GM12864 (cell line): ENCODE measurements at places on chromosomes 4 and X.

GRCh38 chr4:4396628-4397440, 9.9 kb downstream of the NSG1 start:
- no peak for DNase-seq

DNA sequence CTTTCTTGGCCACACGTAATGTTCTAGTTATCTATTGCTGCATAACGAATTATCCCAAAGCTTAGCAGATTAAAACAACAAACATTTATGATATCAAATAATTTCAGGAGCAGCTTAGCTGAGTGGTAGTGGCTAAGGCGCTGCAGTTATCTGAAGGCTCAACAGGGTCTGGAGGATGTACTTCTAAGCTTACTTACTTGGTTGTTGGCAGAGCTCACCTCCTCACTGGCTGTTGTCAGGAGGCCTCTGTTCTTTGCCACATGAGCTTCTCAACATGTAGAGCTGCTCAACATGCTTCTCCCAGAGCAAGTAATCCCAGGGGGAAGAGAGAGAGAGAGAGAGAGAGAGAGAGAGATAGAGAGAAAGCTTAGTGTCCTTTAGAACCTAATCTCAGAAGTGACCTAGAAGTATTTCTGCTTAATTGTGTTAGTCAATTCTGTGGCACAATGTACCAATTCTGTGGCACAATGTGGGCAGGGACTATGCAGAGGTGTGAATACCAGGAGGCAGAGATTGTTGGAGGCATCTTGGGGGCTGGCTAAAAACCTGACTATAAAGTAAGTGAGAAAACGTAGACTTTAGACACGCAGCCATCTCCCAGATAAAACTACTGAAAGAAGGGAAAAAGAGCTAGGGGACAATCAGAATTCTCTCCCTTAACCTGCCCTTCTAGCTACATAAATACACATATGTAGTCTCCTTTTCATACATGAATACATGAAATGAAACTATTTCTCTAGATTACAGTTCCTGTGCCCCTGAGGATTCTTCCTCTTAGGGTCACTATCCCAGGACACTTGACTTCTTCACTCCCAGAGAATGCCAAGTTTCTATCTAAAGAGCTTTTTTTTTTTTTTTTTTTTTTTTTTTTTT, 40.2 kb downstream of the HOPX start:
- DNase-seq, result no peak

- DNase-seq, result no peak
These were observed 25.4 kb upstream of the RASL11B start for GRCh38 chr4:52836678-52837077.

- DNase-seq, result no peak
These were observed 2.3 kb downstream of the SH3TC1 start for GRCh38 chr4:8201321-8201781.

DNA sequence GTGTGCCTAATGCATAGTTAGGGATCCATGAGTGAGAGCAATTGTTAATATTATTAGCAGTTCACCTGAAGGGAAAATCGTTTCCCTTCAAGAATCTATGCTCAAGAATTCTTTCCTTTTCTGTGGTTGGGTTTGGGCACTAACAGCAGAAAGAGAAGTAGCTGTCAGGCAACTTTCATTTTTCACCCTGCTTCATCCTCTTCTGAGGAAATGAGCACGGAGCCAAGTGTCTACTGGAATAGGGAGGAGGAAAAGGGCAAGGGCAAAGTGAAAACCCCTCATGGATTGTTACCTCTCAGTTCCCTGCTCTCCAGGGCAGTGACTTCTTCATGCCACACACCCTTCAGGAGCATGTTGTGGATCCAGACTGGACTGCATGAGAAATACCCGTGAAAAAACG, 2.6 kb upstream of the HPGDS start:
- no peak for DNase-seq
